ENCODE measurements at places on chromosomes 7 and 10. TPM values are rescaled to one million over a fixed set of nuclear protein-coding genes. Genes with fewer than 3 reads are reported as not detected.

Gene ANKIB1
- total RNA-seq: 43.4 TPM

Gene AASS
- total RNA-seq: 349 TPM

Gene PRLHR
- total RNA-seq: not detected

Gene ADIRF
- total RNA-seq: 1.0 TPM

Gene CALHM2
- total RNA-seq: 2.4 TPM

Gene NEUROG3
- 2.0 TPM for total RNA-seq

Gene RARRES2
- total RNA-seq: 197 TPM

Gene LLCFC1
- not detected for total RNA-seq

Gene ADCY1
- 29.0 TPM for total RNA-seq

Gene SLC16A9
- 4.0 TPM for total RNA-seq

Gene GATA3
- total RNA-seq: 0.72 TPM

Gene CD36
- total RNA-seq: 1.4 TPM

Gene LRRC27
- 4.0 TPM for total RNA-seq

Gene SPDYE2
- total RNA-seq: 0.15 TPM

Gene OR13A1
- total RNA-seq: 0.15 TPM

Gene C10orf105
- total RNA-seq: 0.48 TPM

Gene MOGAT3
- 0.81 TPM for total RNA-seq

Gene AS3MT
- 8.8 TPM for total RNA-seq

Gene HGF
- total RNA-seq: 0.32 TPM

Gene OPN4
- total RNA-seq: not detected

Gene ATP6V1F
- total RNA-seq: 117 TPM

Gene CLDN3
- 34.8 TPM for total RNA-seq

Gene KCNIP2
- total RNA-seq: 5.2 TPM

Gene CTNNA3
- 4.0 TPM for total RNA-seq

Gene AKR1C1
- total RNA-seq: 3.9 TPM

Gene INTS1
- total RNA-seq: 161 TPM

Gene TEX36
- not detected for total RNA-seq

Gene ERVW-1
- not detected for total RNA-seq

Gene SYT15B
- total RNA-seq: 0.32 TPM

Gene TMEM236
- total RNA-seq: 0.04 TPM

Gene CALCR
- 1.2 TPM for total RNA-seq

Gene TBXAS1
- total RNA-seq: 2.3 TPM

Gene RGR
- not detected for total RNA-seq

Gene KCNH2
- 14.6 TPM for total RNA-seq

Gene ZNF365
- total RNA-seq: 0.39 TPM

Gene ELFN1
- 4.4 TPM for total RNA-seq

Gene UPK3B
- total RNA-seq: 3.6 TPM

Gene MYPN
- total RNA-seq: 0.05 TPM

Gene NPSR1
- total RNA-seq: not detected

Gene INSYN2A
- 0.13 TPM for total RNA-seq

Gene CSGALNACT2
- 5.1 TPM for total RNA-seq

Gene EIF5AL1
- total RNA-seq: 0.17 TPM

Gene CCL26
- 19.5 TPM for total RNA-seq

Gene ZWINT
- 66.9 TPM for total RNA-seq
